ENCODE measurements at places on chromosomes 1 and 21.

GRCh38 chr1:11664336-11665065 is 501 bp downstream of the FBXO6 start:
- DNase-seq, result no peak

GRCh38 chr1:29984166-29984861 is 739.1 kb downstream of the MATN1 start:
- peak; percentile 62 for DNase-seq

DNA sequence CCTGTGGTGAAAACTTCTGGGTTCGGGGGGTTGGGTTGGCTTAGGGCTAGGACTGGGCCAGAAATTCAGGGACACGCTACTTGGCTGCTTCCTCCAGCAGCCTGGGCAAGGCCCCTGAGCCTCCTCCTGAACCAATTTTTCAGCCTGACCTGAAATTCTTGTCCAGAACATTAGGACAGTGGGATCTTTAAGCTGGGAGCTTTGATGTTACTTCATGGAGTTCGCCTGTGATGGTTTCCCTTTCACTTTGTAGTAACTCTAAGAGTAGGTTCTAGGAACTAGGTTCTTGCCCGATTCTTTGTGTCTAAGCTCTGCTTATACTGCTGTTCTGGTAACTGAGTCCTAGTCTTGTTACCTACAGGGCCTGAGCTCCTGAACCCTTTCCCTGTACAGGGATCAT is 75.3 kb downstream of the S1PR1 start:
- no peak for DNase-seq

GRCh38 chr1:227734546-227734855 is 601 bp downstream of the JMJD4 start:
- DNase-seq, result peak; percentile 82

GRCh38 chr21:45085700-45086099 is 11.3 kb downstream of the ADARB1 start:
- no peak for DNase-seq

GRCh38 chr1:248862695-248862997 is 3.8 kb upstream of the ZNF692 start:
- no peak for DNase-seq

GRCh38 chr1:46545784-46546183 is 5.7 kb downstream of the KNCN start:
- no peak for DNase-seq

- DNase-seq, result no peak
These were observed 355.0 kb upstream of the ESRRG start for GRCh38 chr1:217078078-217078690.

GRCh38 chr1:1355416-1355815 is 2.9 kb downstream of the MXRA8 start:
- DNase-seq, result no peak

DNA sequence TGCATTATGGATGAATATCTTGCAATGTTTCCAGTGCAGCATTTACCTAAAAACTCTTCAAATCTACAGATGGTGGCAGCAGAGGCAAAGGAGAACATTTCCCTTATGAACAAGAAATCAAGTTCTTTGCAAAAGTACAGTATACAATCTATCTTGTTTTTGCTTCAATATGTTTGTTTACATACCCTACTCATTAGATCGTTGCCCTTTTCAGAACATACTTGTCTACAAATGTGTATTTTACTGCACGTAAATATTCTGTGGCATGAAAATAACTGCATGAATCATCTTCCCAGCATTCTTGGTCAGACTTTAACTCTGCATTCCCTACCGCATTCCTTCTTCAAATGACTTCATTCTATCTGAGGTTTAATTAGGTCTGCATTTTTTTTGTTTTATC is 212.7 kb downstream of the ZP4 start:
- DNase-seq, result no peak

DNA sequence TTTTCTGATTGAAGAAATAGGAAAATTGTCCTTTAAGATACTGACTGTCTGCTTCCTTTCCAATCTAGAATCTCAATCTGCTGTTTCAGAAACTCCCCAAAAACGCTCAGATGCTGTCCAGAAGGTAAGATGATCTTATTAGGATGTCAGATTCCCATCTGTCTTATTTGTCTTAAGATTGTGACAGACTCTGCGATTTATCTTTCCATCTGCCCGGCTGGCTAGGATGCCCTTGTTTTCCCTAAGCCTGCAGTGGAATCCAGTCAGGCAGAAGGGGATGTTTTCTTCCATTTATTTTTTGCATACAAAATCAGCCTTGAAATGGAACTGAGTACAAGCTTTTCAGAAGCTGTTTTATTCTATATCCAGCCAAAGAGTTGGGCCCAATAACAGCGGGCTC is 96.5 kb downstream of the FMN2 start:
- no peak for DNase-seq

- DNase-seq, result no peak
These were observed 285.2 kb upstream of the NEGR1 start for GRCh38 chr1:72567521-72567920.

GRCh38 chr1:28648008-28648473 is 359 bp upstream of the RNU11 start:
- DNase-seq, result peak; percentile 94

All from vagina (tissue), 2 donors.